ENCODE measurements at places on chromosomes 5 and 9. TPM values are rescaled to one million over a fixed set of nuclear protein-coding genes. Genes with fewer than 3 reads are reported as not detected.

DNA sequence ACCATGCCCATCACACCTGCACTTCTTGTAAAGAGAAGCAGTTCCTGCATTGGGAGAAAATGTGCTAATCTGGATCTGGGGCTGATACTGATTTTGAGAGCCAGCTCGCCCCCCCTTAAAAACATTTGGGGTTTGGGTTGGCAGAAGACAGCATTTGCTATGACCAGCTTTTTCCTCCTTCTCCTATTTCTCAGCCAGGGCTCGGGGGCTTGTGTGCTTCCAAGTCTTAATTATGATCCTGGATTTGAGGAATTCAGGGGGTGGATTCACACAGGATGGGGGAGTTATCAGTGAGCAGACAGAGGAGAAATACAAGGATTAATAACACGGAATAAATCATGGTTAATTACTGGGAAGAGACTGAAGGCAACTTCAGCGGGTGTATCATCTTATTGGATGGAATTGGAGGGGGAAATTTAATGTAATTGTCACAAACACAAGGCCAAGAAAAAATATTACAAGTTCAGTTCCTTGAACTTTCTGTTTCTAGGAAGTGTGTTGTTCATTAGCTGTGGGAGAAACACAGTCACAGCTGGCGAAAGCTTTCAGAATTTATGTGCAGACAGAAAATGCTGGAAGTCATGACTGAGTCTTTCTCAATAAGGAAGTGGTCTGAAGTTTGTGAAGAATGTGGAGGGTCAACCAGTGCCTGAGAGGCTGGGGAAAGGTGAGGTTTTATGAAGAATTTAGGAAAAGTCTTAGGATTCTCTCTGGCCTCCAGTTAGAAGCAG lies 15.3 kb downstream of the C9orf152 start:
- no peak for DNase-seq

DNA sequence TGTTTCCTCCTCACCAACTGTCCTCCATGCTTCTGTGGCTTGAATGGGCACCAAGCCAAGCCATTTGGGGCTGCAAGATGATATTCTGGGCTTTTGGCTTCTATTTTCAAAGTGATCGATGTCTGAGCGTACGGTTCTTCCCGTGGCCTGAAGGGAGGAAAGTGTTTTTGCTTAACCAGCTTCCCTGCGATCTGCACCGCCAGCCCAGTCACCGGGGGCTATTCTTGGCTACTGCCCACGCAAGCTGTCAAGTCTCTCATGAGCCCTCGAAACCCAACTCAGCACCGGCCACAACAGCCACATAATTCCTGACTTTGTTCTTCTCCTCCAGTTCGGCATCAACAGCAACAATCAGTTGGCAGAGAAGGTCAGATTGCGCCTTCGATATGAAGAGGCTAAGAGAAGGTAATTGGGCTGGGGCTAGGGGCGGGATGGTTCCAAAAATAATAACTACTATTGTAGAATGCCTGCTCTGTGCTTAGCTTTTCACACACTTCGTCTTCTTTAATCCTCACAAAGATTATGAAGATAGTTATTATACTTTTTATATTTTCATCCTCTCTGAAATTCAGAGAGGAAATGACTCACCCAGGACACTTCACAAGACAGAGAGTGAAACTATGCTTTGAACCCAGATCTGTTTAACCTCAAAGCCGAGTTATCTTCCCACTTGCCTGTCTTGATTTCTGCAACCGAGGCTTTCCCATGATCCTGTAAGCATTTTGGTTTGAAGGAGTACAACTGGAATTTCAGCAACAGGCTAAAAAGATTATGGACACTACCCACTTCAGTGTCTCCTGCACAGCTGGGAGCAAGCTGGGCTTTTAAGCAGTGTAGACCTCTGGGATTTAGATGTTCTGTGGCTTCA lies 76.4 kb upstream of the RARS1 start:
- peak; percentile 73 for DNase-seq

DNA sequence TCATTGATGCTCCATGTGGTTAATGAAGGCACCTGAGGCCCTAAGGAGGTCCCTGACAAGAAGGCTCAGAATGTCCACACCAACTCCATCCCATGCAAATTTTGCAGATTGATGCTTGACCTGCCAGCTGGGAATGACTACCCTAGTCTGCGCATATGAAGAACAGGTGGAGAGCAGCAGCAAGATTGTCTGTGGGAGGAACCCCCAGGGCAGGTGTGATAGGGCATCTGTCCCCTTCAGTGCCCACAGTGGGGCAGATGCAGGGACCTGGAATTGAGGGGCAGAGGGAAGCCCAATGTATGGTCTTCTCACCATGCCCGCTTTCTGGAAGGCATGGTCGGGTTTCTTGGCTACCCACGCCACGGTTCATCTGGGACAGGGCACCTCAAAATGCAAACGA lies 79.6 kb downstream of the MACROH2A1 start:
- no peak for DNase-seq

DNA sequence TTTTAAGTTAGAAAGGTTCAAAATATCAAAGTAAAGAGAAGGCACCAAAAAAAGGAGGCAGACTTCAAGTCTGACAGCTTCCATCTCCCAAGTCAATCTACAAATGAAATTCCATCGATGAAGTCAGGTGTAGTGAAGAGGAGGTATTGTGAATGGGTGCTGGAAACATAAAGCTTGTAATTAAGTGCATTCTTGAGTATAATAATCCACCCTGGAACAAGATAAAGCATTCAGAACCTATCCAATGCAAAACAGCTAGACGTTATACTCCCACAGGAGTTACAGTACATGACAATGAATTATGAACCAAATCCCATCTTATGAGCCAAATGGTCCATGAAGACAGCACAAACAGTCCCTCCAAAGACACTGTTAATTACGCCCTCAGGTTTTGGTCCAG lies 22.3 kb downstream of the BNC2 start:
- no peak for DNase-seq

- peak; percentile 83 for DNase-seq
These were observed 227.6 kb upstream of the DMRT1 start for GRCh38 chr9:613771-614347.

- DNase-seq, result peak; percentile 58
These were observed 66.9 kb upstream of the LRRTM2 start for GRCh38 chr5:138942066-138942465.

GRCh38 chr5:5139336-5139776 lies 774 bp upstream of the ADAMTS16 start:
- DNase-seq, result no peak

DNA sequence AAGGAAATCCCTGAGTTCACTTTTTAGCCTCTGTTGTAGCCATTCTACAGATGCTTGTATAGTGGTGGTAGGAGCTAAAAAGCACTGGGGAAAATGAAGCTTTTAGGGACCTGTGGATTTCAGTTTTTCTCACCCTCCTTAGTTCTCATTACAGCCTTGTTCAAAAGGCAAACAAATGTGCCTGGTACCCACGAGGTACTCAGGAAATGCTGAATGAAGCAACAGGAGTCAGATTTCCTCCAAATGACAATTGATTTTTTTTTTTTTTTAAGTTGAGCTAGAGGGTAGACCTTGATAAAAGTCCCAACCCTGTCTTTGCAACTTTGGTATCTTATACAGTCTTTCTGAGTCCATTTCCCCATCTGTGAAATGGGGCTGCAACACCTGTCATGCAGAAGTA lies 21.3 kb upstream of the TMOD1 start:
- DNase-seq, result no peak

The GNA14 gene
- total RNA-seq, result 5.2 TPM

The KCNV2 gene
- not detected for total RNA-seq

The PPP3R2 gene
- not detected for total RNA-seq

All from right cardiac atrium (tissue), 5 donors.